ENCODE measurements at places on chromosomes 11 and 22.

GRCh38 chr22:19848298-19849224 is 6.1 kb downstream of the GNB1L start:
- no peak for DNase-seq

DNA sequence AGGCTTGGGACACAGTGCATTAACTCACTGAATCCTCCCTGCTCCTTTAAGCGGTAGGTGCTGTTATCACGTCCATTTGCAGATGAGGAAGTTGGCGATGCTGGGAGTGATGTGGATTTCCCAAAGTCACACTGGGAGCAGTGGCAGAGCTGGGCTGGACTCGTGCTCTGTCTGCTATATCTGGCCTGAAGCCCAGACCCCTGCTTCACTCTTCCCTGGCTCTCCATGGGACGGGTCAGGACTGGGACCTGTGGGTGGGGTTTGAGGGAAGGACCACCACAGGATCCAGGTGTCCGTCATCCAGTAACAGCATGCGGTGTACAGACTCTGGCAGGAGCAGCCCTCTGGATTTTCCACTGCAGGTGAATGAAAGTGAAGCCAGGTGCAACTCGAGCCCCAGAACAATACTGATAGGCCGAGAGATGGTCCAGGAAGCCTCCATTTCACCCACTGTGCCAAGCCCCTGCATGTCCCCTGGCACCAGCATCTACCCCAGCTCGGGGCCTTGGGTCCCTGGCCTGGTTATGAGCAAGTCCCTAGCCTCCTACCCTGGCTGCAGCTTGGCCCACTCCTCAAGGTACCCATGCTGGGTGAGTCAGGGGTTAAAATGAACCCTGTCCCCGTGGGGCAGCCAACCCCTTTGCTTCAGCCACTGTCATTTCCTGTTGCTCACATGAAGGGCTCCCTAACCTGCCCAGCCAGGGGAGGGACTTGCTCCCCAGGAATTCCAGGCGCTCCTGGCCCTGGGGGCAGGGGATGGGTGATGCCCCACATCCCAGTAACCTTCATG is 4.2 kb downstream of the USP2 start:
- DNase-seq, result peak; percentile 50

DNA sequence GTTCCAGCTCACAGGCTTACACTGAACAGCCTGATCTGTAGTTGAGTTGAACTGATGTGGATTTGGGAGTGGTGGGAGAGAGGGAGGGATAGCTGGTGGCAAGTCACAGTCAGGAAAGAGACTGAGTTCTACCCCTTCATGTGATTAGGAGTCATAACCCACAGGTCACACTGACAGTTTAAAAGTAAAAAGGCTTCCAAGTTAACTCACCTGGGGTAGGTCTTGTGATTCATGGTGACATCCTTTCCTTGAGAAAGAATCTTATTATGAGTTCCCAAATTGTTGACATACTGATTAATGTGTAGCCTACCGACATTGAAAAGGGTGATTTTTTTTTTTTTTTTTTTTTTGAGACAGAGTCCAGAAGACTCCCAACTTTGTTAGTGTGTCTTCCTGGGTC is 5.4 kb downstream of the IZUMO1R start:
- no peak for DNase-seq

DNA sequence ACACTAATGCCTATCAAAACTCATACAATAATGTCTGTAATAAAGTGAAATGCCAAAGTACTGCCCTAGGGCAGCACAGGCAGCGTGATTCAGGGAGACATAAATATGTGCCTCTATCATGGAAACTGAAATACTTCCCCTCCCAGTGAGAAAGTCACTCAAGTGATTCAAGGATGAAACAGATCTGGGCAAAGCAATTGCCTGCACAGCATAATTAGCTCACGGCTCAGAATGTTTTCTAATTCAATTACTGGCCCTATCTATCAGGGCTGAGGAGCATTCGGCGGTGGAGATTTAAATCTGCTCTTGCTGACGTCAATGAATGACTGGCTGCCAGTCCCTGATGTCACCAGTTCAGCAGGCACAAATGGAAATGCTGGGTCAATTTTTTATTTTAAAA is 27.7 kb upstream of the PPP2R1B start:
- no peak for DNase-seq

- no peak for DNase-seq
Observed at GRCh38 chr11:42555190-42555589, 756.6 kb upstream of the API5 start.

DNA sequence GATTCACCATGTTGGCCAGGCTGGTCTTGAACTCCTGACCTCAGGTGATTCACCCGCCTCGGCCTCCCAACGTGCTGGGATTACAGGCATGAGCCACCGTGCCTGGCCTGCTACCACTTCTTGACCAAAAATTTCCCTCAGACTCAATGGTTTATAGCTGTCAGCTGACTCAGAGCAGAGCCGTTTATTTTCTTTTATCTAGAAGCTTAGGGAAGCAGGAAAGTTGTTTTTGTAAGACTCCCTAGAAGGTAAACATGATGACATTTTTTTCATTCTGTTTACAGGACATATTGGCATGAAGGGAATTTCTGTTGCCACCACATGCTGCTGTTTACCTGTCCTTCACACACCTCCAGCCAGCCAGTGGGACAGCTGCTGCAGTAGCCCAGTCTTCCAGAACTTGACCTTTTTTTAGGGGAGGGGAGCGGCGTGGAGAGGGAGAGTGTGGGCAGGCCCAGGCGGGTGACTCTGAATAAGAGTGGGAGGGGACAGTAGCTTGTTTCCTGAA is 56.1 kb upstream of the PTPRJ start:
- DNase-seq, result no peak

DNA sequence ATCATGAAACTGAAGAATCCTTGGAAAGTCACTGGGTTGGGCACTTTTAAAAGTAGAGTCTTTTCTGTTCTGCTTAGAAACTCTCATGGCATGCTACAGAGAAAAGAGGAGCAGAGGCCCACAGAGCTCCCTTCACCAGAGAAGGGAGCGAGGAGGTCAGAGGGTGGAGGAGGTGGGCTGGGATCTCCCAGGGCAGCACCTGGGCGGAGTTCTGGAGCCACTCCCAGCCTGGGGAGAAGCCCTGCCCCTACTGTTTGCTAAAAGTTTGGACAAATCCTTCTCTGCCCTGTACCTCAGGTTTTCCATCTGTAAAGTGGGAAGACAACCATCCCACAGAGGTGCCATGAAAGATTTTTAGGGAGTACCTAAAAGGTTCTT is 299.1 kb downstream of the KIRREL3 start:
- no peak for DNase-seq

GRCh38 chr11:2857276-2857675 is 28.3 kb downstream of the CDKN1C start:
- DNase-seq, result no peak

- no peak for DNase-seq
Observed at GRCh38 chr22:41831383-41831782, 1.5 kb upstream of the SREBF2 start.

DNA sequence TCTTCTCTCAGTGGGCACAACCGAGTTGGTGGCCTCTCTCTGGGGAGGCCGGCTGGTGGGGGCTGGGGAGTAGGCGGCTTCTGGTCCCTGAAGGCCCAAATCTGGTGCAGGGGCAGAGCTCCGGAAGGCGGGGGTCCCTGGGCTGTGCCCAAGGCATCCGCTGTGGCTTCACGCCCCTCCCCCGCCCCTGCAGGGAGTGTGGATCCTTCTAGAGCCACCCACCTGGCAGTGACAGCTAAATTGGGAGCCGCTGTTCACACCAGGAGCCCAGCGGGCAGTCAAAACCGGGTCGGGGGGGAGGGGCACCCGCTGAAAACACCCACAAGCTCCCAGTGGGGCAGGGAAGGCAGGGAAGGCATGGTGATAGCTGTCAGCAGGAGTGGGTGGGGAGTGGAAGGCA is 4.6 kb upstream of the RTN4R start:
- no peak for DNase-seq

DNA sequence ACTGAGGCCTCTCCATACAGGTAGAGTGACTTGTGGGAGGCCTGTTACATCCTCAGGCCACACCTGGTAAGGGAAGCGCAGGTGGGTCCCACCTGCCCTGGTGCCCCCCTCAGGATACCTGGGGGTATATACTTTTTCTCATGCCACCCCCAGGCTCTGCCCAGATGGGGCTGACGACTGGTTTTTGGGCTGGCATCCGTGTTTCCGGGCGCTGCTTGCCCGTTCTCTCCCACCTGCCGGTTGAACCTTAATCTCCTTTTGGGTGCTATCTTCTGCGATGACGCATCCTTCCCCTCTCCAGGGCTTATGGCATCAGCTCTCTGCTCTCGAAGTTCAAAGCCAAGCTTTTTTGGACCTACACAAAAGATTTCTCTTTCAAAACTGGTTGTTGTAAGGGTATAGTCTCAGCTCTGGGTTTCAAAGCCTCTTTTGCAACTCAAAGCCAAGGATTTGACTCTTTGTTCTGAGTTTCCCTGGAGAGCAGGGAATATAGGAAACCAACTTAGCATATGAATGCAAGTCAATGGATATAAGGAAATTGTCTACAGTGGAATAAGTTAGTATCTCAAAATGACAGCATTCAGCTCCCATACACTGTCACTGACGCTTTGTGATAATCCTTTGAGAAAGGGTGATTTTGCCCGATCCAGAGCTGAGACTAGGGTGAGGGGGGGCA is 8.6 kb upstream of the LRRC10B start:
- DNase-seq, result no peak

DNA sequence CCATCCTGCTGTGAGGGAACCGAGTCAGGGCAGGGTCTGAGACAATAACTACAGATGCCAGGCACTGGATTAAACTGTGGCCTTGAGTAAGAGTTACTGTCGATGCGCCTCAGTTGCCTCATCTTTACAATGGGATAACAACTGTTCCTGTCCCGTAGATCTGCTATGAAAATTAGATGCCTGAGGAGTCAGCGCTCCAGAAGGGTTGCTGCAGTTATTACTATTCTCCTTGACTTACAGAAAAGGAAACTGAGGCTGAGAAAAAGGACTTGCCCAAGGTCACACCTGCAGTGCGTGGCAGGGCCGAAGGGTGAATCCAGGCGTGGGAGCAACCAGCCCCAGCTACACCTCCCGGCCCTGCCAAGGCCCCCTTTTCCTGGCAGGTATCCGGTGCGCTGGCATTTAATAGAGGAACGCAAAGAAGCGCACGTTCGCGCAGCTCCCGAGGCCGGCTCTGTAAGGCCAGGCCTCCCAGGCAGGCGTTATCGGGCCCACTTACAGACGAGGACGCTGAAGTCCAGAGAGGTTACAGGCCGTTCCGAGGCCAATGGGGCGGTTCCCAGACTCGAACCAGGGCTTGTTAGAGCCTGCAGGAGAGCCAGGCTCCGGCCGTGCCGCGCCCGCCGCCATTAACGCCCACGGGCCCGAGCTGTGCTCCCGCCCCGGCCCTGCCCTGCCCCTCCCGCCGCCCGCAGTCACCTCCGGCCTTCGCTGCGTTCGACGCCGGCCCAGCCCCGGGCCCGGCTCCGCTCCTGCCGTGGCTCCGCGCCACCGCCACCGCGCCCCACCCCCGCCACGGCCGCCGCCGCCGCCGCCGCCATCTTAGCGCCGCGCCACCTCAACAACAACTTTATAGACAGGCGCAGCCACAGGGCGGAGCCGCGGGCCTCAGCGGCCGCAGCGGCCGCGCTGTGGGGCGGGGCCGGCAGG is at the start of gene C11orf68:
TSS of gene C11orf68 (minus strand) at position 852 of the 930 bp plus-strand sequence. CDS start at position 821, 31 bp downstream.
- DNase-seq, result no peak

DNA sequence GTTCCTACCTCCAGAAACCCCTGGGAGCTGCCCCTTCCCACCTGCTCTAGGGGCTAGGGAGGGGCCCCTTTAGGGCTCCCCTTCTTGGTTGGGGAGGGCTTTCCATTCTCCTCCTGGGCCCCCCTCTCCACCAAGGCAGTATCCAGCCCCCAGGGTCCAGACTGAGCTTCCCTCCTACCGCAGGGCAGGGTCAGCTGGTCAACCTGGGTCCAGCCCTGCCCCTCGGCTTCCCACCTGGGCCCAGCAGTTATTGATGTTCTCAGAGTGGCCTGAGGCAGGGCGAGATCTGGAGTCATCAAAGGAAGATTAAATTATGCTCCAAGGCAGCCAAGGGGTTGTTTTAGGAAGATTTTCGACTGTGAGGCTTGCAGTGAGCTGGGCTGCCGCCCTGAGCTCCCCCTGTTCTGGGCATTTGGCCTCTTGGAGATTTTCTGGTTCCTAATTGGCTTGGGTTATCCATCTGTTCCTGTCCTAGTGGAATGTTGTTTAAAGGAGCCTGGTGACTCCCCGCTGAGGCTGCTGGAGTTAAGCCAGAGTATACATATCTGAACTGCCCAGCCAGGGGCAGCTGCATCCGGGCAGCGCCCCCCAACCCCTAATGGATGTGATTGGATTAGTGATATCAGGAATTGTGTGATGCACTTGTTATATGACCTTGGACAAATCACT is 1.8 kb upstream of the SLC22A8 start:
- no peak for DNase-seq

GRCh38 chr11:70433966-70434812 is 35.9 kb downstream of the CTTN start:
- DNase-seq, result no peak

DNA sequence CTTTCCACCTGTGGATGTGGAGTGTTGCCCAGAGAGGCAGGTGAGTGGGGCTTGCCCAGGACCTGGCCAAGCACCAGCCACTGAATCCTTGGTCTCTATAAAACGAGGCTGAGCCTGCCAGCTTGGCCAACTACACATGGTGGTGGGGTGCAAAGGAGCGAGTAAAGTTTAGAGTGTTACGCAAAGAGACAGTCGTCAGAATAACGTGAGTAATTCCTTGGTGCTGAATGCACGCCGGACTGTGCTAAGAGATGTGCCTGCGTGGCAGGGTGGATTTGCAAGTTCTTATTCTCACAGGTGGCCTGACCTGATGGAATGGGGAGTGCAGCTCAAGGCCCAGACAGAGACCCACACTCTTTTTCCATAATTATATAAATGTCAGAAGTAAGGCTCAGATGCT is 88.6 kb upstream of the B3GAT1 start:
- DNase-seq, result no peak

- DNase-seq, result no peak
Observed at GRCh38 chr11:86592659-86593451, 79.6 kb downstream of the ME3 start.

- no peak for DNase-seq
Observed at GRCh38 chr11:75867778-75868374, 52.9 kb downstream of the UVRAG start.

- DNase-seq, result no peak
Observed at GRCh38 chr11:119118946-119119345, 2.4 kb upstream of the HINFP start.

DNA sequence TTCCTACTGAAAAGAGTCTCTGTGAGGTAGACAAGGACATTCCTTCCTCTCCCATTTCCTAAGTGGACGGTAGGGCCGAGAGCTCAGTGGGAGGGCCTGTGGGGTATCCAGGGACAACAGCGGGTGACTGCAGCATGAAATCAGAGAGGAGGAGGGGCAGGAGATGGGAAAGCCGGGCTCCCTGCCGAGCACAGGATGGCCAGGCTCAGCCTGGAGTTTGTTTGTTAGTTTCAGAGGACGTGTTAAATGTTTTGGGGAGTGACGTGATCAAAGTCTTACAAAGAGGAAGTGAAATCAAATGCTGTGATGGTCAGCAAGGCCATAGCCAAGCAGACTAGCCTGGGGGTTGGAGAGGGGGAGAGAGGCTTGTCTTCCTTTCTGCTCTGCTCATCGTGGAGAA is 152.7 kb downstream of the ADAMTS15 start:
- no peak for DNase-seq

- DNase-seq, result no peak
Observed at GRCh38 chr11:108726077-108726800, 61.4 kb downstream of the DDX10 start.

All from type B pancreatic cell (in vitro differentiated cells).